Breast epithelium (tissue), 4 donors: ENCODE measurements at places on chromosomes 7 and 10. TPM values are rescaled to one million over a fixed set of nuclear protein-coding genes. Genes with fewer than 3 reads are reported as not detected.

The GRID2IP gene
- total RNA-seq: 0.88 TPM

The PRPS1L1 gene
- not detected for total RNA-seq

DNA sequence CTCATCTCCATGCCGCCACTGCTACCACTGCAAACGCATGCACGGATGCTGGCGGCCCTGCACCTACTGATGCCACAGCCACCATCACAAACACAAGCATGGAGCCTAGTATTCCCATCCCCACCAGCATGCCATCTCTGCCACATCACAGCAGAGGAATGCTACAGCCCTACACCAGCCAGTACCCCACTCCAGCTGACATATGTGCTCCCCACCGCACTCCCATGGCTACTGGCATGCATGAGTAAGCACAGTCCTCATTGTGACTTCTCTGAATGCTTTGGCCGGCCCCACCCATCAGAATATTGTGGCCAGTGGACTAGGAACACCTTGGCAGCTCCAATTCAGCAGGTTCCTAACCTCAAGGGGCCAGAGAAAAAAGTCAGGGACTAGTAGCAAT, 705.5 kb downstream of the POM121L12 start:
- DNase-seq: no peak

- no peak for DNase-seq
These were observed 46.5 kb upstream of the KIAA1217 start for GRCh38 chr10:24162206-24162985.

- DNase-seq: no peak
These were observed 342 bp upstream of the MEIG1 start for GRCh38 chr10:14958872-14959220.

DNA sequence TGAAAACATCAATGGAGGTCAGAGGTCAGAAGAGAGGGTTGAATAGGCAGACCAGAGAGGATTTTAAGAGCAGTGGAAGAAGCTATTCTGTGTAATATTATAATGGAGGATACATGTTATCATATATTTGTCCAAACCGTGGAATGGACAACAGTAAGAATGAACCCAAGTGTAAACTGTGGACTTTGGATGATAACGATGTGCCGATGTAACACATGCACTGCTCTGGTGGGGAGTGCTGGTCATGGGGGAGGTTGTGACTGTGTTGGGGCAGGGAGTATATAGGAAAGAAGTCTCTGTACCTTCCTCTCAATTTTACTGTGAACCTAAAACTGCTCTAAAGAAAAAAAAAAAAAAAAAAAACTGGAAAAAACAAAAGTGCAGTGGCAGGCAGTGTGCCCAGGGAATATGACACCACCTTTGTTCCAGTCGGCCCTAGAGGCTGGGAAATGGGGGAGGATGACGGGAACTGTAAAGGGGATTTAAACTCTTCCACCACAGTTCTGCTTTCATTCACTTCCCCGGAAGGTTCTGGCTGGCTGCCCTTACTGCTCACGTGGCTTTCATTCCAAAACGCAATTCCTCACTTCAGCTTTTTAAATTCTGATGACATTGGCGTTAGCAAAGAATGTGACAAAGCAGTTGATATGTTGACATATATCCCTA, 113.7 kb upstream of the ANKRD1 start:
- DNase-seq: peak; percentile 55

DNA sequence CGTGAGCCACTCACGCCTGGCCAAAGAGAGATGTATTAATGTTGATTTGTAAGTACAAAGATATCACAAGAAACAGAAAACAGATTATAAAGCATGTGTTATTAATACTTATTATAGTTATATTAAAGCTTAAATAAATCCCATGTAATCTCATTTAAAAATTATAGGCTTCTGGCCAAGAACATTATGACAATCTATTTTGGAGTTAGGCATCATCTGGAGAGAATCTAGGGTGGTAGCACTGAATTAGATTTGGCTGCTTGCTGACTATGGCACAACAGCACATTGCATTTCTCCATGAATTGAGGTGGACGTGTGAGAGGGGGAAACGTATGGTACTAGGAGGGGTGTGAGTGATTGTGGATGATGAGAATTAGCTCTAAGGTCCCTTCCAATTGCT, 16.8 kb upstream of the SLC16A12 start:
- DNase-seq: no peak

- DNase-seq: no peak
These were observed 103.3 kb downstream of the DNMBP start for GRCh38 chr10:99906470-99906869.

GRCh38 chr10:103660364-103661197, 167.1 kb downstream of the NEURL1 start:
- DNase-seq: no peak

DNA sequence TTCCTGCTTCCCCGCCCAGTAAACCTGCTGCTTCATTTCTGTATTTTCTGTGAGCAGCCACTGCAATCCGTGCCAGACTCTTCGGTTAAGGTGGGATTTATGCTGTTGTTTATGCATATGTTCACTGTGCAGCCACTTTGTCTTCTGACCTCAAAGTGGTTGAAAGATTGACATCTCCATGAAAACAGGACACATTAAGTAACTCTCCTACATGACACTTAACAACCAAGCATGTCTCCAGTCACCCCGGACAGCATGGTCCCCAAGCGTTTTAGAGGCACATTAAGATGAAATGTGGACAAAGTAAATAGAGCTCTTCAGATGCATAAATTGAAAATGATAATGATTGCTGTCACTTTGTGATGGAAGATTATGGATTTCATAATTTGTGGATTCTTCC, 421.3 kb downstream of the GFRA1 start:
- no peak for DNase-seq

DNA sequence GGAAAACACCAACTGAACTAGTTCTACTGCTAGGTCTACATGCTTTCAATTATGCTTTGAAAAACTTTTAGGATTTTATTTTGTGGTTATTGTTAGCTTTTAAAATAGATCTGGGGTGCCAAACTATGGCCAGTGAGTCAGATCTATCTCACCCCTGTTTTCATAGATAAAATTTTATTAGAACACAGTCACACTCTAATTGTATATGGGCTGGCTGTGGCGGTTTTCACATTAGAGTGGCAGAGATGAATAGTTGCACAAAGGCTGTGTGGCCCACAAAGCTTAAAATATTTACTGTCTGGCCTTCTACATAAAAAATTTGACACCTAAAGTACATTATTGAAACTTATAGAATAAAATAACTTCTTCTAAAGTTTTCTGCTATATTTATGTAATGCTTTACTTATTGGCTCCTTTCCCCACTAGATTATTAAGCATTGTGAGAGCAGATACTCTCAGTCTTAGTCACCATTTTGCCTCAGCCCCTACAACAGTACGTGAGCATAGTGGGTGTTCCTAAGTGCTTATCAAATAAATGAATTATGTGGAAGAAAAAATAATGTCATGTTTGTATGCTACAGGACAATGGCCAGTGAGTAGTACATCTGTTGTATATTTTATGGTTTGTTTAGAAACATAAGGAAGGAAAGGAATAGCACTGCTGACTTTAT, 5.4 kb upstream of the SUV39H2 start:
- DNase-seq: no peak

DNA sequence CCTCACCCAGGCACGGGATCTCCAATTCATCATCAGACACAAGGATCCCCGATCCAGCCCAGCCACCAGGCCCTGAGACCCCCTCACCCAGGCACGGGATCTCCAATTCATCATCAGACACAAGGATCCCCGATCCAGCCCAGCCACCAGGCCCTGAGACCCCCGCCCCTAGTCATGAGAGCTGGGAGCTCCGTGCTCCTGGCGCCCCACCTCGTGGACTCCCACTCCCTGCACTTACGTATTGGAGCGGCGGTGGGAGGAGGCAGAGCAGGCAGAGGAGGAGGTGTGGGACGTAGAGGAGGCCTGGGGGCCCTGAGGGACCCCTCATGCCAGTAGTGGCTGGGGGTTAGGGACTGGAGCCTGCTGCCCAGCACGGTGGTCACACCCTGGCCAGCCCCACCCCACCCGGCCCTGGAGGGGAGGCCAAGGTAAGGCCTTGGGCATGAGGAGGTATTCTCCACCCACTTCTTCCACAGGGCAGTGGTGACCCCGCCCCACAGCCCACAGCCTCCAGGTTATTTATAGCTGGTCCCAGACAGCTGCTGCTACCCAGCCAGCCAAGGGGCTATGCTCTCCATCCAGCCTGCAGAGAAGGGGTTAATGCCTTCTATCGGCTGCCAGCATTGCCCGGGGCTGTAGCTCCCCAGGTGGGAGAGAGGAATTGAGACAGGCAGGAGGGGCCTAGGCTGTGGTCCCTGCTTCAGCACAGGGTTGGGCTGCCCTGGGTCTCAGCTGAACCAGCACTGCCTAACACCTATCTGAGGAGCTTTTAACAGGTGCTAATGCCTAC, 17.6 kb upstream of the CRHR2 start:
- DNase-seq: no peak
